ENCODE measurements at places on chromosomes 16 and 17. TPM values are rescaled to one million over a fixed set of nuclear protein-coding genes. Genes with fewer than 3 reads are reported as not detected.

The EME1 gene
- 4.5 TPM for total RNA-seq

The NAA38 gene
- total RNA-seq, result 73.1 TPM

GRCh38 chr17:82737967-82738877 lies 2.8 kb downstream of the FN3K start:
- peak; percentile 24 for DNase-seq

DNA sequence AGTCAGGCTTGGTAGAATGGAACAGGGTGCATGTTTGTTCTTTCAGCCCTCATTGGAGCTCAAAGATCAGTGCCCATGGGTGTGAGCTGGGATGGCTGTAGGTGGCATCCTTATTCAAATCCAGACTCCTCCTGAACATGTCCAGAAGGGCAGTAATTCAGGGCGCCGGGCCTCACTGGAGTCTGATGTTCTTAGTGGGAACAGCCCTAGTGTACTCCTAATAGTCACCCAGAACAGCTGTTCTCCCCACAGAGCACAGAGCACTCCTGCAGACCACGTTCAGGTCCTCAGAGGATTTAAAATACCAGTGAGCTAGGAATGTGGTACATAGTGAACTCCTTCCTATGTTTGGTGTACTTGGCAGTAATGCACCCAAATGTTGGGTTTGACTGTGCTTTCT lies 96.2 kb downstream of the BANP start:
- no peak for DNase-seq

DNA sequence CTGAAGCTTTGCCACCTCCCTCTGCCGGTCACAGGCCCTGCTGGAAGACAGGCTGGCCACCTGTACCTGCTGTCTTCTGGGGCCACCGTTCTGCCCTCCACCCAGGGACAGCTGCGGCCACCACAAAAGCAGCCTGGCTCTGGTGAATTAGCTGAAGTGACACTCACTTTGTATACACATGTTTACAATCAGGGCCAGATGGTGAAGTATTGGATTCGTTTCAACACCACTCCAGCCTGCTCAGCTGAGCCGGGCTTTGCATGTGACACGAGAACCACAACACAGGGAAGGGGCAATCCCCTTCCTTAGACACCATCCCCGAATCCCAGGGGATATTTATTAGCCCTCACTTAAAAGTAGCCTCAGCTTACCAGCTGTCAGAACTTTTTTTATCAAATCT lies 191.5 kb upstream of the RPL38 start:
- DNase-seq, result no peak

DNA sequence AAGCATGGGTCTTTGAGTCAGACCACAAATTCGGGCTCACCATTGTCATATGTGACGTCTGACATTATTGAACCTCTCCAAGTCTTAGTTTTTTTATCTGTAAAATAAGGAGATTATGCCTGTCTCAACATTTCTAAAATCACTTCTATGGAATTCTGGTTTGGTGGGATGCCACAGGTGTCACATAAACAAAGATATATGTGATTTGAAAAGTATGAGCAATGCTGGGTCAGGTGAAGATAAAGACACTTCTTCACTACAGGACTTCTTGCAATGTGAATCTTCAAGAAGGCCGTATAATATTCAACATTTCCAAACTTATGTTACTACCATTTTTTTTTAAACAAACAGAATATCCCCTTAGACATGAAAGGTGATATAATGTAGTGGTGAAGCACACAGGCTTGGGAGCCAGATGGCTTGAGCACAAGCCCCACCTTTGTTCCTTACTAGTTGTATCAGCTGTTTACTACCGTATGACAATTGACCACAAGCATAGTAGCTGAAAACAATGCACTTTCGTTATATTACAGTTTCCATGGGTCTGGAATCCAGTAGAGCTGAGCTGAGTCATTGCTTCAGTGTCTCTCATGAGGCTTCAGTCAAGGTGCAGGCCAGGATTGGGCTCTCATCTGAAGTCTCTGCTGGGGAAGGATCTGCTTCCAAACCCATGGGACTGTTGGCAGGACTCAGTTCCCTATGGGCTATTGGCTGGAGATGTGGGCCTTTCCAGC lies 87.7 kb downstream of the UTP18 start:
- DNase-seq, result no peak

DNA sequence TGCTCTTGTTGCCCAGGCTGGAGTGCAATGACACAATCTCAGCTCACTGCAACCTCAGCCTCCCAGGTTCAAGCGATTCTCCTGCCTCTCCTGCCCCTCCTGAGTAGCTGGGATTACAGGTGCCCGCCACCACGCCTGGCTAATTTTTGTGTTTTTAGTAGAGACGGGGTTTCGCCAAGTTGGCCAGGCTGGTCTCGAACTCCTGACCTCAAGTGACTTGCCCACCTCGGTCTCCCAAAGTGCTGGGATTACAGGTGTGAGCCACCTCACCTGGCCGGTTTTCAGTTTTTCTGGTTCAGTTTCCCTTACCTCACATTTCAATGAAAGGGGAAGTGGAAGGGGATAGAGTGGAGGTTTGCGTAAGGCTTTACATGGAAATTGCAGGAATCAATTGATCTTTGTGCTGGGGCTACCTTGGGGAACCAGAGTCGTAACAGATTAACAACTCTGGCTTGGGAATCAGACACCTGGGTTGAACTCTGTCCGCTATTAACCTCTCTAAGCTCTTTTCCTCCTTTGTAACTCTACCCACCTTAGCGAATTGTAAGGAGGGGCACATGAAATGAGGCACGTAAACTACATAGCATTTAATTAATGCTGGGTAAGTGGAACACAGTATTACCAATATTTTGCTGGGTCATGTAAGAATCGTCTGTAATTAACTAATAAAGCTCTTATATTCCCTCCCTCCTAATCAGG lies 3.2 kb downstream of the MPV17L start:
- no peak for DNase-seq

GRCh38 chr16:86203557-86204275 lies 304.8 kb downstream of the IRF8 start:
- DNase-seq, result no peak

DNA sequence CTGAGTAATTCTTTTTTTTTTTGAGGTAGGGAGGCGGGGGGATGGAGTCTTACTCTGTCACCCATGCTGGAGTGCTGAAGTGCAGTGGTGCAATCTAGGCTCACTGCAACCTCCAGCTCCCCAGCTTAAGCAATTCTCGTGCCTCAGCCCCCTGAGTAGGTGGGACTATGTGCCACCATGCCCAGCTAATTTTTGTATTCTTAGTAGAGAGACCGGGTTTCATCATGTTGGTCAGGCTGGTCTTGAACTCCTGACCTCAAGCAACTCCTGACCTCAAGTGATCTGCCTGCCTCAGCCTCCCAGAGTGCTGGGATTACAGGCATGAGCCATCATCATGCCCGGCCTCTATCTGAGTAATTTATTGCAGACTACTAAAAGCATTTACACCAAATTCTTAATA lies 19.4 kb downstream of the KPNB1 start:
- DNase-seq, result no peak

All from fibroblast of villous mesenchyme (primary cell).